ENCODE measurements at places on chromosomes 5 and 9.

DNA sequence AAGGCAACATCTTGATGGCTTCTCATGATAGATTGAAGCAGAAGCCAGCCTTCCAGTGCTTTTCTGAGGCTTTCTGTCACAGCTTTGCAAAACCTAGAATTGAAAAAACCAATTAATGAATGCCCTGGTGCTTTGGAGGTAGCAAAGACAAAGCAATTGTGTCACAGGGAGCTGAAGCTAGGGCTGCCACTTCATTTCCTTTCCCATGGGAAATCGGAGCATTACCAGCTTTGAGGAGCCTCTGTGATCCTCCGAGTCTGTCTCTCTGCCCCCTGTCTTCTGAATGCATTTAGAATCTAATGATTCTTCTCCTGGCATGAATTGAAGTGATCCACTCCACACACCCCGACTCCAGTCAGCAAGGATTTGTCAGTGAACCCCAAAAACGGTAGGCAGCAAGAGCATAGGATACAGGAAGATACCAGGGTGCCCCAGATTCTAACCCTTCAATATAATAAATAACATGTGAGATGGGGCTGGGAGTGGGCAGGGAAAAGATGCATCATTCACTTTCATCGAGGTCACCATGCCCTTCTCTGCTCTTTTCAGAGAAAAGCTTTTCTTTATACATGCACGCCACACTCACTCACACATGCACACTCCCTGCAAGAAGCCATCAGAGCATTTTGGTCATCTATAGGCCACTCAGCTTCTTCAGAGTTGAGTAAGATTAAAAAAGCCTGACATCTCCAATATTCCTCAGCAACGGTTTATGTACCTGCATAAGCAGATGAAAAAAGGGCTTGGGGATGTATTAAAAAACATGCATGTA lies 247.7 kb upstream of the ZNF462 start:
- no peak for DNase-seq

- DNase-seq = no peak
Observed at GRCh38 chr5:139205124-139205523, 7.0 kb upstream of the SIL1 start.

GRCh38 chr9:87116492-87116891 lies 169.2 kb upstream of the GAS1 start:
- no peak for DNase-seq

DNA sequence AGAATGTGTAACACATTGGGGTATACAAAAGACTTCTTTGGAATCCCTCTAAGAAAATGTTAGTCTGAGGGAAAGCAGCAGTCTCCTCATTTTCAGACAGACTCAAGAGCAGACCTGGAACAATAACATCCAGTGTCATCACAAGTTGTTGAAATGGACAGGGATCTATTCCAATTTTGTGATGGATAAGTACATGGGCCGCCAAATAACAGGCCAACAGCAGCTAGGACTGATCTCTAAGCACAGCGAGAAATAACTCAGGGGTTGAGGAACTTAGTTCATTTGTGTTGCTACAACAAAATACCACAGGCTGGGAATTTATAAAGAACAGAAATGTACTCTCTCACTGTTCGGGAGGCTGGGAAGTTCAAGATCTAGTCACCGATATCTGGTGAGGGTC lies 7.6 kb upstream of the ITGA2 start:
- no peak for DNase-seq

DNA sequence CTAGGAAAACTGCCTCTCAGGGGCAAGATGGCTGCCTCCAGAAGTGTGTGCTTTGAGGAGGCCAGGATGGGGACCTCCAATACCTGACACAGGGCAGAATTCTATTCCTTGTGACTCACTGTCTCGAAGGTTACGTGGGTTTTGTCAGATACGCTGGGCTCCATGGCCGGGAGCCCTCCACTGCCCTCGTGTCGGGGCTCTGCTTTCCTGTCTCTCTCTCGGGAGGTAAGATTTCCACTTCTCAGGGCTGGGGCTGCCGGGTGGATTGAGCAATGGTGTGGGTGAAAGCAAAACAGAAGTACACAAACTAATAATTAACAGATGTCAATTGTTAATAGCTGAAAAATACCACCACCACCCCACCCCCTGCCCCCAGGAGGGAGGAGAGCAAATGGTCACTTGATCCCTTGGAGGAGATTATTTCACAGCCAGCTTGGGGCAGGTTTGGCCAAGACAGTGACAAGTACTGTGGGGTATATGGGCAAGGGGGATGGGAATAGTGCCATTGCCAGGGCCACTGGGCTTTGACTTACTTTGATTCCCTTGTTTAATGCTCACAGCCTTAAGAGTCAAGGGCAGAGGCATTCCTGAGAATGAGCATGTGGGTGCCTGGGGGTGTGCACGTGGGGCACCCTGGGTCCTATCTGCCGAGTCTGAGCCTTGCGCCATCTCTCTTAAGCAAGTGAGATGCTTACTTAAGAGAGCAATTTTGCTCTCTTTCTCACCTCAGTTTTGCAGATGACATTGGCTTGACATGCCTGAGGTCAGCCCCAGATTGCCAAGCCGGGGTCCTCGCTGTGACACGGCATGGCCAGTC lies 28.8 kb upstream of the DAB2IP start:
- no peak for DNase-seq

- DNase-seq = no peak
Observed at GRCh38 chr5:72149742-72150141, 42.5 kb downstream of the MAP1B start.

DNA sequence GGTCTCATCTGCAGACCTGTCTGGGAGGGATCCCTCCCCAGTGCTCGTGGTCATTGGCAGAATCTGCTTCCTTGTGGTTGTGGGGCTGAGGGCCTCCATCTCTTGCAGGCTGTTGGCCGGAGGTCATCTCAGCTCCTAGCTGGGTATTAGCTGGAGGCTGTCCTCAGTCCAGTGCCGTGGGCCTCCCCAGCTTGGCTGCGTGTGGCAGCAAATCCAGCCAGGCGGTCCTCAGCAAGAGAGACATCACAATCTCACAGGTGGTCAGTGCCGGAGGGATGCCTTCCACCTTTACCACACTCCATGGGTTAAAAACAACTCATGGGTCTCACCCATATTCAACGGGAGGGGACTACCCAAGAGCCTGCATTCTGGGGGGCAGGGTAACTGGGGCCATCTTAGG lies 155.5 kb downstream of the RXRA start:
- DNase-seq = no peak

GRCh38 chr5:96474073-96474472 lies 41.0 kb upstream of the PCSK1 start:
- no peak for DNase-seq

DNA sequence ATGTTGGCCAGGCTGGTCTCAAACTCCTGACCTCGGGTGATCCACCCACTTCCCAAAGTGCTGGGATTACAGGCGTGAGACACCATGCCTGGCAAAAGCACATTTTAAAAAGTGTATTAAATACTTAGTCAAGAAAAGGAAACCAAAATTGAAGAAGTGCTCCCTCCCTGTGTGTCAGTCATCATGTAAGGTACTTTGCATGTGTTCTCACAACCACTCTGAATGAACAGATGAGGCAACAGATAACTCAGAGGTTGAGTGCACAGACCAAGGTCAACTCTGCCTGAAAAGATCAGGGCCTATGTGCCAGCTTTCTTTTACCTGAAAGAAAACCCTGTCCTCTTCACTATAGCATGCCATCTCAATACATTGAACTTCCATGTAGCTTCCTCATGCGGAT lies 289.7 kb downstream of the MRPS30 start:
- no peak for DNase-seq

DNA sequence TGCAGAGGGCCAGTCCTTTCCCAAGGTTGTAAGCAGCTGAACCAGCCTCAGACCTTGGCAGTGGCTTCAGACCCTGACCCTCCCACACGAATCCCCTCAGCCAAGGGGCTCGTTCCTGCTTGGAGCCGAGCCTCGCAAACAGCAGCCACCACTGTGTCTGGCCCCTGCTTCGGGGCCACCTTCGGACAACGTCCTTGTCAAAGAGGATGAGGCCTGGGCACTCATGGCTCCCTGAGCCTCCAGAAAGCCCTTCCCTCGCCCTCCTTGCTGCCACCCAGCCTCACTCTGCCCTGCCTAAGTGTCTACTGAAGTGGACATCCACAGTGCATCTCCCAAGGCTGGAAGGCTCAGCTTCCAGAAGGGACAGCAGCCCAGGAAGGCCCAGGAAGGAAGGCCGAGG lies 161.7 kb downstream of the OLFM1 start:
- DNase-seq = no peak

DNA sequence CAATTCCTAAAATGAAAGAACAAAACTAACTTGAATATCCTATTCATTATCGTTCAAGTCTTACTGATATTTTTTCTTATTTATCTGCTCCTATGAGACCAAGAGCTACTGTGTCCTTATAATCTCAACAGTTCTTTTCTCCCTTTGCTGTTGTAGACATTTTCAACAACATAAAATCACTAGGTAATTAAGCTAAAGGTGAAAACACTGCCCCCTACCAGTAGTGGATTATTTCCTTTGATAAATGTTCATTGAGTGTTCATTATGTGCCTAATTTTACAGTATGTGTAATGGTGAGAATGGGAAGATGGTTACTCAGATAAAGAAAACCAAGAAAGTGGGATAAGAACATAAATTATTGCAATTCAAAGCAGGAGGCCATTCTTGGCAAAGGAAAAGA lies 41.4 kb upstream of the PAPPA start:
- DNase-seq = no peak

GRCh38 chr9:9387511-9388115 lies 1225.2 kb downstream of the PTPRD start:
- DNase-seq = no peak

- no peak for DNase-seq
Observed at GRCh38 chr9:13443346-13444244, 164.1 kb upstream of the MPDZ start.

- no peak for DNase-seq
Observed at GRCh38 chr5:68883436-68883835, 210.4 kb upstream of the SLC30A5 start.

GRCh38 chr5:96734871-96735325 lies 72.7 kb downstream of the CAST start:
- no peak for DNase-seq

- peak; percentile 85 for DNase-seq
Observed at GRCh38 chr5:139633295-139634027, 14.7 kb upstream of the CXXC5 start.

GRCh38 chr9:311841-312240 lies 97.2 kb downstream of the DOCK8 start:
- DNase-seq = no peak

DNA sequence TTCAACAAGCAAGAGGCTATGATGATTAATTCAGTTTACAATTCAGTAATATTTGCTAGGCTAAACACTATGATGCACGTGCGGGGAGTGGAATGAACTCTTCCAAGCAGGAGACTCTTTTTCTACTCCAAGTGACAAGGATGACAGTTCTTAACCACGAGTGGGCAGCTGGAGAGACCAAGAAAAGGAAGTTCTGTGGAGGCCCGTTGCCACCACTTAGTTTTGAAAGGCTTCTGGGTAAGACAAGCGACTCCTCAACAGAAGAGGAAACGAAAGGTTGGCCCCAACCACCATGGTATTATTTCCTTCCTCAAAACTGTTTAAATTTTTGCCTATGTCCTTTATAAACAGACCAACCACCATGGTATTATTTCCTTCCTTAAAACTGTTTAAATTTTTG lies 2.8 kb downstream of the DCAF12 start:
- DNase-seq = no peak

- no peak for DNase-seq
Observed at GRCh38 chr5:150335778-150336177, 21.7 kb upstream of the TCOF1 start.

DNA sequence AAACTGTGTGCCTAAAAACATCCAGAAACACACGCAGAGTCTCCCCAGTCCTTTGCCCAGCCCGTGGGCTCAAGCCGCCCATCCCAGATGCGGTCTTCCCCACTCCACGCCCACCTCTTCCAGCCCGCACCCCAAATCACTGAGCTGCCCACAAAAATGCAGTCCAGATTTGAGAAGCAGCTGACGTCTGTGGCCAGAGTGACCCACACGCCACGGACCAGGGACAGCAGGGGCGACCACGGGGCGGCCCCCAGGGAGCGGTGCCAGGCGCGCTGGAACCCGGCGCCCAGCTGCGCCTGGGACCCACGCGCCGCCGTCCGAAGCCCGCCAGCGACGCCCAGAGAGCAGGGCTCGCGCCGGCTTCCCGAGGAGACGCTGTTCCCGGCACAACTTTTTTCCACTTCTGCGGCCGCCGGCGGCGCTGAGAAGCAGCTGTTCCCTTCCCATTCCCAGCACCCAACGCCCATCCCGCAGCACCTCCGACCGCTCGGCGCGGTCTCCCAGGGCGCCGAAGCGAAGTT lies 674 bp downstream of the LHFPL2 start:
- peak; percentile 54 for DNase-seq

- DNase-seq = no peak
Observed at GRCh38 chr5:102857076-102857818, 102.1 kb downstream of the PAM start.

DNA sequence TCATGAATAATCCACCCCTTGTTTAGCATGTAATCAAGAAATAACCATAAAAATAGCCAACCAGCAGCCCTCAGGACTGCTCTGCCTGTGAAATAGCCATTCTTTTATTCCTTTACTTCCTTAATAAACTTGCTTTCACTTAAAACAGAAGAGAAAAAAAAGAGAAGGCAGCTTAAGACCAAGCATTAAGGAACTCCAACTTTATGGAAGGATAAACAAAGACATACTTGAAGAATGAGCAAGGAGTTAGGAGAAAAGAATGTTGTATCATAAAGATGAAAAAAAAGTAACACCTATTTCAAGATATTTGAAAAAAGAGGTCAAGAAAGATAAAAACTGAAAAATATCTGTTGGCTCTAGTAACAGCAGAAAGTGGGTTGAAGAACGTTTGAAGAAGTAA lies 107.6 kb downstream of the RNF180 start:
- DNase-seq = no peak

DNA sequence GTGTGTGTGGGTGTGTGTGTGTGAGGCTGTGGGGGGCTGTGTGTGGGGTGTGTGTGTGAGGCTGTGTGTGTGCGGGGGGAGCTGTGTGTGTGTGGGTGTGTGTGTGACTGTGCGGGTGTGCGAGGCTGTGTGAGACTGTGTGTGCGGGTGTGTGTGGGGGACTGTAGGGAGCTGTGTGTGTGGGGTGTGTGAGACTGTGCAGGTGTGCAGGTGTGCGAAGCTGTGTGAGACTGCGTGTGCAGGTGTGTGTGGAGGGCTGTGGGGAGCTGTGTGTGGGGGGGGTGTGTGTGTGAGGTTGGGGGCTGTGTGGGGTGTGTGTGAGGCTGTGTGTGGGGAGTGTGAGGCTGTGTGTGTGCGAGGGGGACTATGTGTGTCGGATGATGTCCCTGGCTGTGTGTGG lies 23.2 kb downstream of the AHRR start:
- no peak for DNase-seq

DNA sequence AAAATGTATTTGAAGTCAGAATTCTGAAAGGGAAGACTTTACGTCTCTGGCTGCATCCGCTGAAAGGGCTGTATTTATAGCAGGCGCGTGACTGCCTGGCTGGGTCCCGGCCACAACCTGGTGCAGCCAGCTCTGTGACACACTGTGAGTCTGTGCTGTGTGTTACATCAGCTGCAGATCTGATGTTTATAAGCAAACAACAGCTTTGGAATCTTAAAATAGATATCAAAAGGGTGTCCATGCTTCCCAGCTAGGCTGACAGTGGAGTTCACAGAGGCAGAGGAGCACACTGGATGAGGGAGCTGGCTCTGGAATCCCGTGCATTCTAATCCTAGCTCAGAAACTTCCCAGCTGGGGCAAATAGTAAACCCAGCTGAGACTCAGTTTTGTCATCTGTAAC lies 433.4 kb upstream of the BRINP1 start:
- DNase-seq = no peak

Data from HEK293T (cell line).